ENCODE measurements at places on chromosomes 1 and 21.

- DNase-seq, result no peak
Measured at GRCh38 chr1:184661801-184662200, 92.9 kb downstream of the EDEM3 start.

DNA sequence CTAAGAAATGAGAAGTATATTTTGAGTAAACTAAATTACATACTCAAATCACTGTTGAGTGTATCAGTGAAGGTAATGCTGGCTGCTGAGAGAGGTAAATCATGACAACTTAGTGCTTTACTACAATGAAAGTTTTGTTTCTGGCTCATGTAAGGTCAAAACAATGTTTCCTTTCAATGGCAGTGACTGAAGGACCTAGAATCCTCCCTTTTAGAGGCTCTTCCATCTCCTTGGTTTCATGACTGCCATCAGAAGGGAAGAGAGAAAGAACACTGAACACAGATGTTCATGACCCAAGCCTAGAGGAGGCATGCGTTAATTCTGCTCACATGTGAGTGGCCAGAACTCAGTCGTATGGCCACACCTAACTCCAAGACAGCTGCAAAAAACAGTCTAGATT is 130.6 kb downstream of the AKT3 start:
- no peak for DNase-seq

DNA sequence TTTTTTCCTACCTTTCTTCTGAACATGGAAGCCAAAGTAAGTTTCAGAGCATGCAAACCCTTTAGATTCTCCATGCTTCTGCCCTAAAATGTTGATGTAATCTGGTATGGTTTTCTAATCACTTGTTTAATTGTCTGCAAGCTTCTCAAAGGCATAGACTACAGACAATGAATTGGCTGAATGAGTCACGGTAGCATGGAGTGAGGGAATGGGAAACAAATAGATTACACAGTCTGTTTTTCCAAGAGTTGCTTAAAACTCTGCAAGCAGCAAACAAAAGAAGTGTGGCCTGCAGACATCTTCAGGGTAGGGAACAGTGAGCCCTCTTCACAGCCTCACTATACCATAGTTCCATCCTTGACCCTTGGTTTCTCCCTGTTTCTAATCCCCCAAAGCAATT is 326.0 kb downstream of the BARHL2 start:
- no peak for DNase-seq

DNA sequence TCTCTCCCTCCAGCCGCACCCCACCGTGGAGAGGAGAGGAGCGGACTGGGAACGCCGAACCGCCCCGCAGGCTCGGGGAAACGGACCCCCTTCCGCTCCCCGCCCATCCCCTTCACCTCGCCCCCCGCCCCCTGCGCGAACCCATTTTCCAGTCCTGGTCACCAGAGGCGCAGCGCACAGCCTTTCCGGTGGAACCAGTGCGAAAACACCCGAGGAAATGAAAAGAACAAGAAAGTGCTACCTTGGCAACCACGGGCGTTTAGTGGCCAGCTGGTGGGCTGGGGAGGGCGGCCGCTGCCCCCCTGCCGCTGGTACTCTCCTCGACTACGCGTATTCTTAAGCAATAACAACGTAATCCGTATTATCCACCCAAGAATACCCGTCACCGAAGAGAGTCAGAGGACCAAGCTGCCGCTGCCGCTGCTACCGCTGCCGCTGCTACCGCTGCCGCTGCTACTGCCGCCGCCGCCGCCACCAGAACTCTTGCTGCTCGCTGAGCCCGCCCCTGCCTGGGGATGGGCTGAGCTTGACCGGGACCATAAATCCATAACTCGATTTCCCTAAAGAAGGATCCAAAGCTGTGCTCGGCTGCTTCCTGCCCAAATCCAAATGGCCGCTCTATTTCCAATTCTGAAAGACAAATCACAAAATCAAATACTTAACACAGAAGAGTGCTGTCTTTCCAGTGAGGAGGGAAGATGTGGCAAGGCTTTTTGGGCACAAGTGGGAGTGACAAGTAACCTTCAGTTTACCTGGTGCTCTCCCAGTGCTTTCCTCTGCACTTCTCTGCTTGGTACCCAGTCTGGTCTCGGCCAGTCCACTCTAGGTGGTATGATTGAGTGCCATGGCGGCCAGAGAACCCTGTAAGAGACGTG is 125.2 kb upstream of the DPYD start:
- no peak for DNase-seq

- no peak for DNase-seq
Measured at GRCh38 chr1:23643736-23644554, 47.7 kb upstream of the RPL11 start.

- no peak for DNase-seq
Measured at GRCh38 chr1:160407839-160408801, 7.8 kb downstream of the VANGL2 start.

DNA sequence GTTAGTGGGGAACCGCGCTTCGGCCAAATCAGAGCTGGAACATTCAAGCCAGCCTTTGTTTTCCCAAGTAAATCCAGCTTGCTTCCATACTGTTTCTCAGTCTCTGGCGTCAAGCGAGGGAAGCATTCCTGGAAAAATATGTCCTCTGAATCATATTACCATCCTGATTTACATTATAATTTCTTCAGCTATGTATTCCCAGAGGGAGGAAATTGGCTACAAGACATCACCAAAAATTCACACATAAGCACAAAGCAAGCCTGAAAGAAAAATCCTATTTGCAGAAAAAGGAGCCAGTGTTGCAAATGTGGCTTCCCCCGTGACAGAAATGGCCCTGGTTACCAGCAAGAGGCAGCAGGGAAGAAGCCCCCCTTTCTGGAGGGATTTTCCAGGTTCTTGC is 233.3 kb downstream of the KCNJ6 start:
- DNase-seq, result no peak

- DNase-seq, result no peak
Measured at GRCh38 chr1:2512862-2513421, 13.5 kb downstream of the PANK4 start.

DNA sequence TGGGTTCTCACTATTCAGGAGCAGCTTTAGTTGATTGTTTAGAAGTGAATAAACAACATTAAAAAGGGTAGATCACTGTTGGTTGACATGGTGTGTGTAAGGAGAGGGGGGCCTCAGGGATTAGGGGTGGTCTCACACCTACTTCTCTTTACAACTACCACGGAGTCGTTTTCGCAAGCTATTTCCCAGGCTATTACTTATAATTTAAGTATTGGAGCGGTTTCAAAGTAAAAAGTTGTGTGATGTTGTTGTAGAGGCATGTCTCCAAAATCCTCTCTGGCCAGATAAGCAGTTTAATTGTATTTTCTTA is 1.3 kb downstream of the GPSM2 start:
- DNase-seq, result no peak

DNA sequence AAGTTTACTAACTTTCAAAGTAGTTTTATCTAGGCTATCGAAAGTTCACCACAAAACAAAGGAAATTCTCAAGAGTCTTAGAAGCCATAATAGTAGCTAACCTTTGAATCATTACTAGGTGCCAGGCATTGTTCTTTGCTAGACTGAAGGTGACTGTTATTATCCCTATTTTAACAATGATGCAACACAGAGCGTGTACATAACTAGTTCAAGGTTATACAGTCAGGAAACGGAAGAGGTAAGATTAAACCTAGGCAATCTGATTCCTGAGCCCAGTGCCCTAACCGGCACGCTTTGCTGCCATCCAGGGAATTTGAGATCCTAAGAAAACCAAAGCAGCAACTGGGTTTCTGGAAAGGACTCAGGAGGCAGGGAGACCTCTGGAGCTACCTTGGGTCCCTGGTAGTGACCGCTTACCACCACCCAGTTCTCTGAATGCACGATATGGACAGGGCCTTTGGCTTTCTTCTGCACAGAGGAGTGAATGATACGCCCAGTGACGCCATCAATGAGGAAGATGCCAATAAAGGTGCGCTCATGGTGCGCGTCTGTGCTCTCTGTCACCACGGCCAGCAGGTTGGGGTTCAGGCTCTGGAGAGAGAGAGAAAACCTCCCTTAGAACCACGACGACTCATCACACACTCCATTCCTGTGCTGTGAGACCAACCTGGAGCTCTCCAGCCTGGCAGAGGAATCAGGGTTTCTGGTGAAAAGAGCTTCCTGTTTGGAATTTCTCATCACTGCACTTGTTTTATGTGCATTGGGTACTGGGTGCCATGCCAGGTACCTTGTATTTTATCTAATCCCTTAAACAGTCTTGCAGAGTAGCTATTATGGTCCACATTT is 13.1 kb upstream of the UBR4 start:
- DNase-seq, result no peak

GRCh38 chr1:98709906-98710305 is 48.4 kb downstream of the SNX7 start:
- DNase-seq, result no peak

DNA sequence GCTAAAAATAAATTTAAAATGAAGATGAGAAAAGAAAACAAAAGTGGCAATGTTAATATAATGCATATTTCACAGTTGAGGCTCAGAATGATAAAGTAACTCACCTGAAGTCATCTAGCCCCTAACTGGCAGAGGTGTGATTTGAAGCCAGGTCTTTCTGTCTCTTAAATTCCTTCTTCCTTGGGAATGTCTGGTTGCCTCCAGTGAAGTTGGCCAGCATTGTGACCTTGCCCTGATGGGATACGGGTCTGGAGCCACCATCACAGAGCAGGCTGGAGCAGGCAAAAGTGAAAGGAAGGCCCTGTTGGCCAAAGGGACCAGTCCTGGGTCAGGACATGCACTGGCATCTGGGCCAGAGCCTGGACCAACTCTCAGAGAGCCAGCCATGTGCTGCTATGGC is 111.7 kb downstream of the EPHB2 start:
- DNase-seq, result no peak

Measured in stimulated activated CD8-positive, alpha-beta memory T cell treated with anti-CD3 and anti-CD28 coated beads, Interleukin-15, amount 100 ng/mL, for 24 hours (primary cell).